ENCODE measurements at places on chromosomes 3 and 15.

DNA sequence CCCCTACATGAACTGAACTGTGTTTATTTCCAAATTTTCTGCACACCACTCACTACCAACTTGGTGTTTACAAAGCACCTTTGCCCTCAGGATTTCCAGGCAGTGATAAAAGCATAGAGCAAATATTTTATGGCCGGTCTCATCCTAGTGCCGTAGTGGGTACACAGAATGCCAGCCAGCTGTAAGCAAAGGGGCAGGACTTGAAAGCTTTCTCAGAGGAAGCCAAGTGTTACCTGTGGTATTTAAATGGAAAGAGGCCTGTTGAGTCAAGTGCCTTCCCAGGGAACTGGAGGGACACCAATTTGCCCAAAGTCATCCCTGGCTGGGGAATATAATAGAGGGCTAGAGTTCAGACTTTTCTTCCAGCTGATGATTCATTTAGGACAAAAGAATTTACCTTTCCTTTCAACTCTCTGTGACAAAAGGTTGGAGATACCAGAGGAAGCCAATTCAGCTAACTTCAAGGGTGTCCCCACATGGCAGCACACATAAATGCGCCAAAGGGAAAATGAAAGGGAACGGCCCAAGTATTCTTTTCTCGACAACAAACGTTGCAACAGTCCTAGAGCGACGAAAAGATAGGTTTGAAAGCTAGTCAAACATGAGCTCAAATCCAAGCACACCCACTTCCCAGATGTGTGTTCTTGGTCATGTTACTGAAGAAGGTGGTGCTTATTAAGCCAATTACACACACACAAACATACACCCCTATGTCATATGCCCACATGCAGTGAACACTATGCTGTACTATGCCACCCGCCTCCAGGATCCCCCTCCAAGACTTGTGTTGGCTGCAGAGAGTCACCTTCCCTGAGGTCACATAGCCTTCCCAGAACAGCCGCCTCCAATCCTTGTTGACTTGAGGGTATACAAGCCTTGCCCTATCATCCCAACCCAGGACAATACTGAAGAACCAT, 27.7 kb downstream of the MAGI1 start:
- DNase-seq, result no peak

DNA sequence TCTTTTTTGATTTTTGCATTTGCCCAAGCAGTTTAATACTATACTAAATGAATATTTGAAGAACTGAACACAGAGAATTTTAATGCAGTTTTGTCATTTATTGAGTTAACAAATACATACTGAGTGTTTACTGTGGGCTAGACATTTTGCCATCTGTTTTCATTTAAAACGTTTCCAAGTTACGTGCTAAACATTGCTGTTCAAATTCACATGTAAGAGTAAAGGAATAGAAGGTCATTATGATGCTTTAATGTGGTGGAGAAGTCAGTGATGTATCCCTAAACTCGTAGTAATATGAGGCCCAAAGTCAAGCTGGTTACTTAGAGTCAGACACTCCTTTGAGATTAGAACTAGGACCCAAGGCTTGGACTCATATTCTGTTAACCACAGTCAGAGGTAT, 49.4 kb downstream of the CRYBG3 start:
- DNase-seq, result no peak

DNA sequence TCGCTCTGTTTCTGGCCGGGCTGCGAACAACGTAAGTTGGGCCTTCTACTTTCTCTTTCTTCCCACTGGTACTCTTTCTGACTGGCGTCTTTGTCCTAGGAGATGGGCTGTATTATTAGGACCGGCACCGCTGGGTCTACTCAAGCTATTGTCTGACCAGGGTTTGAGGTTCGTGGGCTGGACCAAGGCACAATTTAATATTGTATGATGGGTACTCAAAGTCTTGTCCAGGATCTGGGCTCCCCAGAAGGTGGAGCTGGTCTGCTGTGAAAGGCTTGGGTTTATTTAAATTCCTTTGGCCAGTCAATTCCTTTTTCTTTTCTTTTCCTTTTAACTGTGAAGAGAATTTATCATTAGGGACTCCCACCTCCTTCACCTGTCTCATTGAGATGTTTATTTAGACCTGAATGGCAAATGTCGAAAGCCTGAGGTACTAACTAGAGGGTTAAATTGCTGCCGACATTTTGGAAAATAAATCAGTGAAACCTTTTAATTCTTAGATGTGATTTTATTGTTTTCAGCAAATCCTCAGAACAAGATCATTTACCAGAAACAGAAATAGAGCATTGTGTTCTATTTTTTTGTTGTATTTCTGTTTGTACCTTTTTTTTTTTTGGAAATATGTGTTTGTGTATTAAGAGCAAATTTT, 410 bp downstream of the LRRC49 start:
- peak; percentile 40 for DNase-seq

GRCh38 chr3:141193066-141193830, 38.4 kb upstream of the PXYLP1 start:
- DNase-seq, result no peak

DNA sequence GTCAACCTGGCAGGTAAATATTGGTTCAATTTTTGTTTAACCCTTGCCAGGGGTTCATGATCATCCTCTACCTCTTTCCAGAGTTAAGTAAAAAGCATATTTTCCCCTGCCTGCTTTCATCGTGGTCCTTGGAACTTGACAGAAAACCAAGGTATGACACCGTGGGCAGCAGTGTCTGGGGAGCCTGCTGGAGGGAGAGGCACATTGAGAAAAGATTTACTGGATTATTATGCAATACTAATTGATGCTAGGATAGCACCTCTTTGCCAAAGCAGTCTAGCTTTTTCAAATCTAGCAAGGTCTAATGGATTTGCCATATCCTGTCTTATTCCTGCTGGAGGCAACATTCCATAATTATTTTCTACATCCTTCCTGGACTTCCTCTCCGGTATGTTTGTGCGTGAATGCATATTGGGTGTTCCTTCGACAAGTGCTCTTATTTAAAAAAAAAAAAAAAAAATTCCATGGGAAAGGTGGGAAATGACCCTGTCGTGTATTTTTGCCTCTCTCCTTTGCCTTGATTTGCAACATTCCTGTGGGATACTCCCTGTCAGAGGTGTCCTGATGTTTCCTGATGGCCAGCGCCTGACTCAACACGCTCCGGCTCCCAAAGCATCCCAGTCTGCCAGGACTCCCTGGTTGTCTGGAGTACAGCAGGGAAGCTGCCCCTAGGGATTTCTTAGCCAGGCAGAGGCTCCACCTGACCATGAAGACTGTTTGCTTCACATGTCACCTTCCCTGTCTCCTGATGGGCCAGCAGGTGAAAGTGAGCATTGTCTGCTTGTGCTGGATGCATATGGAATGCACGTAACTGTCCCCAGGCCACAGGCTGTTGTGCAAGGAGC, 6.3 kb downstream of the BHLHE40 start:
- no peak for DNase-seq

- DNase-seq, result peak; percentile 50
Measured at GRCh38 chr15:91559066-91559465, 294.4 kb upstream of the SLCO3A1 start.

- DNase-seq, result peak; percentile 49
Measured at GRCh38 chr3:112333002-112333380, at the start of gene CD200. TSS of gene CD200 (plus strand) at chr3:112333156. CDS start at chr3:112333213, 57 bp downstream.

GRCh38 chr3:25945836-25946235, 155.9 kb downstream of the OXSM start:
- DNase-seq, result no peak

GRCh38 chr3:126103121-126104027, 19.4 kb upstream of the SLC41A3 start:
- DNase-seq, result no peak

DNA sequence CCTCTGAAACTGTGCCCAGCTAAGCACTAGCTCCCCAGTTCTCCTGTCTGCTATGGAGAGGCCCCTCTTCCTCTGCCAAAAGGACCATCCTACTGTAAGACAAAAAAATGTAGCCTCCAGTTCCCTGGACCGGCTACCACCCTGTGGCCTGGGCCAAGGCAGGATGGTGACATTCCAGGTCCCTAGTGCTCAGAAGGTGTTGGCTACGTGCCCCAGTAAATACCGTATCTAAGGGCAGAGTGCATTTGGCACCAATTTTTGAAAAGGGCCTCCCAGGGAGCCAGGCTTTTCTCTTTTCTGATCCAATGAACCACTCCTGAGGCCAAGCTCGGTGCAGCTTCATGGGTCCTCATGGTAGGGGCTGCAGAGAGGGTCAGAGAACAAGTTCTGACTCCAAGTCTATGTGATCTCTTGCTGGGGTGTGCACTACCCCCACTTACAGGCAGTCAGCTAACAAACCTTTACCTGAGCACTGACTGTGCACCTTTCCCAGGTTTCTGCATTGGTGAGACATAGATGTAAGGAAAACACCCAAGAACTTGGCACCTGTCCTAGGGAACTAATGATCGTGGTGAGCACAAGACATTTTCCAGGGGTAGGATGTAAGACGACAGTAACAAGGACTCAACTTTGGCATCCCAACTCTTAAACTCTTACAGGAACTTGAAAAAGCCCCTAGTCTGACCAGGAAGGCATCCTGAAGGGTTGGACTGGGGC, 32.6 kb downstream of the TLE3 start:
- DNase-seq, result no peak

DNA sequence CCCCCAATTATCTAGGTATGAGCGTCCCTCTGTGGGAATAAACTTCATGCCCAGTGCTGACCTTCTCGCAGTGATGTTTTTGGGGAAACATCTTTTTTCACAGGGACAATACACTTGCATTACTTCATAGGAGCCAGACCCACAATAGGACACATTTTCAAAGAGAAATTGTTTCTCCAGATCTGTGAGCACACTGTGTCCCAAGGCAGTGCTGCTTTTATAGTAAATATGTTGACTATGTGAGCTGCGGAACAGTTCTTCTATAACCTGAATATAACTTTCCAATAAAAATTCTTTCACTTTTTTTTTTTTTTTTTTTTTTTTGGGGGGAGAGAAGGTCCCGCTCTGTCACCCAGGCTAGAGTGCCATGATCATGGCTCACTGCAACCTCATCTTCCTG, 17.4 kb upstream of the THSD4 start:
- no peak for DNase-seq

- no peak for DNase-seq
Measured at GRCh38 chr15:57118013-57118799, 199.8 kb downstream of the TCF12 start.

DNA sequence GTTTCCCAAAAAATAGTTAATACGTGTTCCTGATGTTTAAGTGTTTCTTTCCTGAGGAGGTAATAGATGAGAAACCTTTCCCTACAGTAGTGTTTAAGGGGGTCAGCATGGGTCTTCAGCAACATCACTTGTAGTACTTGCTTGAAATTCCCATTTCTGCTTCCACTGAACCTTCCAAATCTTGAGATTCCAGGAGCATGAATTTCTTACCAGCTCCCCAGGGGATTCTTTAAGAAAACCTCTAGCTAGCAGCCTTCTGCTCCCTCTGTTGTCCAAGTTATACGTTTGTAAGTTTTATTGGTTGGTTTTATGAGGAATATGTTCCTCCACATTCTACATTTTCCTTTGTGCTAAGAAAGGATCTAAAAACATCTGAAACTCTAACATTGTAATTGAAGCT, 38.2 kb upstream of the ACP3 start:
- DNase-seq, result no peak

DNA sequence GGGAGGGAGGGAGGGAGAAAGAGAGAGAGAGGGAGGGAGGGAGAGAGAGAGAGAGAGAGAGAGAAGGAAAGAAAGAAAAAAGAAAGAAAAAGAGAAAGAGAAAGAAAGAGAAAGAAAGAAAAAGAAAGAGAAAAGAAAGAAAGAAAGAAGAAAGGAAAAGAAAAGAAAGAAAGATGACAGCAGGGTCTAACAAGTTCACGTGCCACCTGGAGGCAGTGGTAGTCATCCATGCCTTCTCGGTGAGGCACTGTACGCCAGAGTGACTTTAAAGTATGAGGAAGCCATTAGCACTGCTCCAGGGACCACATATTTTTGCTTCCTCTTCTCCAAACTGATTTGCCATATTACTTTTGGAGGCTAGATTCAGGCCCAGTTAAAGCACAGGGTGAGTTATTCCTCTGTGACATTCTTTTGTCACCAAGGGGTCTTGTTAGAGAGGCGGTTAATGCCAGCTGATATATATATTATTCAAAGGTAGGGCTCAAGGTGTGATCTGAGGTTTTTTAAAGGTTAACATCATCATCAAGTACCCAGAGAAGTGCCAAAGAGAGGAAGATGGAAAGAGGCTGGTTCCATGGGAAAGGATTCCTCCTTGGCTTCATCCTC, at the start of gene HTR3D:
Gene HTR3D (plus strand): TSS at position 556 of the 606 bp plus-strand sequence. CDS start 0 bp downstream, at position 556.
- DNase-seq, result no peak

GRCh38 chr15:65824031-65824743, 32.1 kb upstream of the DENND4A start:
- DNase-seq, result no peak

GRCh38 chr3:178671791-178672190, 135.6 kb downstream of the KCNMB2 start:
- no peak for DNase-seq

DNA sequence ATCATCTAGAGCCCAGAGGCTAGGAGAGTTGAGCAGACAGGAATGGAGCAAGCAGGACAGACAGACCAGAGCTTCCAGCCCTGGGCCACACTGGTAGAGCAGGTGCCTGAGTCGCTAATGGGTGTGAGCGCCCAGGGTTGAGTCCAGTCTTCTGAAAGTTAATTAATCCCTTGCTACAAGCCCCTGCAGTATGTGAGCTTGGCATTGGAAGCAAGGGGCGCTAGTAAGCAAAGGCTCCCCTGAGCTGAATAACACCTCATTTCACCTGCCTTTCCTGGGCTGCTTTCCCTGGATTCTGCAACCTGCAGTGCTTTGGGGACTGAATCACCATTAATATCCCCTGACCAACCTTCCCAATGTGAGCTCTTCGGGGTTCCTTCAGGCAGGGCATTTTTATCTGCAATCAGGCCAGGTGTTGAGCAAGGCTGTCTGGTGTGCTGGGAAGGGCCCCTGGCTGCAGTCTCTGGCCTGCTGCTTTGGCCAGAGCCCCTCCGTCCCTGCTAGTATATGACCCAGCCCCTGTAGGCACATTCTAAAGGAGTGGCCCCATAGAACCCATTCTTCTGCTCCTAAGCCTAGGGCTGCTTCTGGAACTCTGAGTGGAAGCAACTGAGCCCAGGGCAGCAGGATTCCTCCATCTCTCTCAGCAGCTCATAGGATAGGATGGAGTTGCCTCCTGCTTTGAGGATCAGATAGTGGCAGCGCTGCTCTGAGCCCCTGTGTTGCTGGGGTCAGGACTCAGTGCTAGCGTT, 45.1 kb upstream of the EPHB1 start:
- no peak for DNase-seq

DNA sequence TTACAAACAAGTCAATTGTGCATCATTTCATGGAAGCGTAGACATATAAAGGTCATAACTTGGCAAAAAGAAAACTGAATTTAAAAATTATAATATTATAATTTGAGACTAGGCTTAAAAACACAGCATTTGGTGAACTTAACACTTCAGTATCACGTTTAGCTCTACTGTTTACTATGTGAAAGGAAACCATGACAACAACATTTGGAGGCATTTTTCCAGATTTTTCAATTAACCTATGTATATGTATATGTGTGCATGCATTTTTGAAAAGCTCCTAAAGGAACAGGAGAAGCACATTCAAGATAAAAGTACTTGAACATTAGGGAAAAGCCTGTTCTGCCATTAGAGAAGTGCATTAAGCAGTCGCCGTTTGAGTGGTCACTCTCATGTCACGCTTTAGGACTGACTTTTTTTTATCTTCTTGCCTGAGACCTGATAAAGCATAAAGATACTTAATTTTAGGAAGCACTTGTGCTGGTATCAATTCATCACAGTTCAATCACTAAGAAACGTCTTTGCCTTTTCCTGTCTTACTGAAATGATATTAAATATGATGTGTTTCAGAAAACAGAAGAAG, 156.0 kb downstream of the NAALADL2 start:
- no peak for DNase-seq

Data from substantia nigra (tissue), 51 donors.